Left kidney (tissue), 8 donors: ENCODE measurements at places on chromosomes 7 and 10. TPM values are rescaled to one million over a fixed set of nuclear protein-coding genes. Genes with fewer than 3 reads are reported as not detected.

Gene TMEM270
- polyA plus RNA-seq, result 0.27 TPM

Gene STEAP2
- polyA plus RNA-seq, result 22.7 TPM

Gene KLF14
- polyA plus RNA-seq, result 0.76 TPM

Gene TRPV5
- polyA plus RNA-seq, result 1.5 TPM

Gene TLL2
- polyA plus RNA-seq, result 0.78 TPM

Gene MYO1G
- 0.53 TPM for polyA plus RNA-seq

Gene COL1A2
- polyA plus RNA-seq, result 746 TPM

Gene PRPS1L1
- polyA plus RNA-seq, result not detected

Gene SPDYE6
- polyA plus RNA-seq, result 6.3 TPM

Gene PNLIPRP3
- polyA plus RNA-seq, result not detected

Gene PWWP2B
- polyA plus RNA-seq, result 5.4 TPM

Gene KLLN
- polyA plus RNA-seq, result 1.5 TPM

Gene WEE2
- polyA plus RNA-seq, result 0.58 TPM

Gene ARHGEF5
- 18.8 TPM for polyA plus RNA-seq

Gene GRM8
- polyA plus RNA-seq, result 10.4 TPM

Gene CPEB3
- 3.3 TPM for polyA plus RNA-seq

Gene STOX1
- 9.1 TPM for polyA plus RNA-seq

Gene PRLHR
- not detected for polyA plus RNA-seq

Gene SPDYE18
- polyA plus RNA-seq, result 0.85 TPM

Gene FOXI2
- 1.2 TPM for polyA plus RNA-seq

Gene MALSU1
- 54.0 TPM for polyA plus RNA-seq

Gene TACC2
- polyA plus RNA-seq, result 47.5 TPM

Gene FAM20C
- 68.5 TPM for polyA plus RNA-seq

Gene EPO
- 0.20 TPM for polyA plus RNA-seq

Gene GPR37
- polyA plus RNA-seq, result 2.0 TPM
